ENCODE measurements at places on chromosomes 4 and X. TPM values are rescaled to one million over a fixed set of nuclear protein-coding genes. Genes with fewer than 3 reads are reported as not detected.

GRCh38 chr4:121182296-121182695 is 18.2 kb upstream of the TNIP3 start:
- no peak overlapping the region for H3K4me3 ChIP-seq
- H3K36me3 ChIP-seq, result no peaks in the 10 kb centered on the region
- H3K4me1 ChIP-seq, result no peaks in the 10 kb centered on the region
- no peak overlapping the region for H3K27ac ChIP-seq

- no peak overlapping the region for H3K4me3 ChIP-seq
- no peak for DNase-seq
- no peak overlapping the region for H3K27ac ChIP-seq
- no peaks in the 10 kb centered on the region for H3K4me1 ChIP-seq
Measured at GRCh38 chr4:187608001-187608421, 387.6 kb upstream of the ZFP42 start.

- H3K27ac ChIP-seq, result no peak overlapping the region
- no peaks in the 10 kb centered on the region for H3K27me3 ChIP-seq
- no peak overlapping the region for H3K4me3 ChIP-seq
- no peak for DNase-seq
- H3K36me3 ChIP-seq, result no peaks in the 10 kb centered on the region
Measured at GRCh38 chrX:124940531-124940930, 379.1 kb upstream of the TEX13C start.

GRCh38 chrX:70446380-70447350 is 2.0 kb downstream of the DLG3 start:
- no peak for DNase-seq
- H3K4me1 ChIP-seq, result no peaks in the 10 kb centered on the region
- no peaks in the 10 kb centered on the region for H3K27me3 ChIP-seq
- H3K4me3 ChIP-seq, result no peak overlapping the region
- no peak overlapping the region for H3K27ac ChIP-seq

Gene STAG2
- 77.6 TPM for total RNA-seq

Gene TBC1D8B
- 20.7 TPM for total RNA-seq
